Stimulated activated CD4-positive, alpha-beta T cell treated with anti-CD3 and anti-CD28 coated beads, Interleukin-1b, Interleukin-23, amount 100 ng/mL, for 48 hours (primary cell): ENCODE measurements at places on chromosomes 7 and 10.

- no peak for DNase-seq
These were observed 201.4 kb downstream of the TNS3 start for GRCh38 chr7:47380325-47381133.

- DNase-seq, result no peak
These were observed 86.2 kb downstream of the HECW1 start for GRCh38 chr7:43198599-43199090.

GRCh38 chr10:90998733-90999511, 78.0 kb upstream of the ANKRD1 start:
- DNase-seq, result no peak

DNA sequence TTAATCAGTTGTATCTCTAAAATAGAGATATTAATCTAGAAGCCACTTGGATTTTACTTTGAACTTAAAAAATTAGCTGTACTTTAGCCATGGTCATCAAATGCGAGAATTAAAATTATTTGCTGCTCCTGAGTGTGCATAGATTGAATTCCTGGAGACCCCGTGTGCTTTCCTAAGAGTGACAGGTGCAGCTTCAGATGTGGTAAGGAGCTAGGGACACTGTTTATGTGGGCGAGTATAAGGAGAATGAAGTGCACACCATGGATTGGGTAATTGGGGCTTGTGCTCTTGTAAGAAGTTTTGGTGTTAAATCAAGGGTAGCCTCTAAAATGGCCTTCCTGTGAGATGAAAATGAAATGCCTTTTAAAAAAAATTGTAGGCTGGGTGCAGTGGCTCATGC, 9.8 kb downstream of the PLCE1 start:
- no peak for DNase-seq

- no peak for DNase-seq
These were observed 77.7 kb downstream of the CELF2 start for GRCh38 chr10:11095374-11095801.

DNA sequence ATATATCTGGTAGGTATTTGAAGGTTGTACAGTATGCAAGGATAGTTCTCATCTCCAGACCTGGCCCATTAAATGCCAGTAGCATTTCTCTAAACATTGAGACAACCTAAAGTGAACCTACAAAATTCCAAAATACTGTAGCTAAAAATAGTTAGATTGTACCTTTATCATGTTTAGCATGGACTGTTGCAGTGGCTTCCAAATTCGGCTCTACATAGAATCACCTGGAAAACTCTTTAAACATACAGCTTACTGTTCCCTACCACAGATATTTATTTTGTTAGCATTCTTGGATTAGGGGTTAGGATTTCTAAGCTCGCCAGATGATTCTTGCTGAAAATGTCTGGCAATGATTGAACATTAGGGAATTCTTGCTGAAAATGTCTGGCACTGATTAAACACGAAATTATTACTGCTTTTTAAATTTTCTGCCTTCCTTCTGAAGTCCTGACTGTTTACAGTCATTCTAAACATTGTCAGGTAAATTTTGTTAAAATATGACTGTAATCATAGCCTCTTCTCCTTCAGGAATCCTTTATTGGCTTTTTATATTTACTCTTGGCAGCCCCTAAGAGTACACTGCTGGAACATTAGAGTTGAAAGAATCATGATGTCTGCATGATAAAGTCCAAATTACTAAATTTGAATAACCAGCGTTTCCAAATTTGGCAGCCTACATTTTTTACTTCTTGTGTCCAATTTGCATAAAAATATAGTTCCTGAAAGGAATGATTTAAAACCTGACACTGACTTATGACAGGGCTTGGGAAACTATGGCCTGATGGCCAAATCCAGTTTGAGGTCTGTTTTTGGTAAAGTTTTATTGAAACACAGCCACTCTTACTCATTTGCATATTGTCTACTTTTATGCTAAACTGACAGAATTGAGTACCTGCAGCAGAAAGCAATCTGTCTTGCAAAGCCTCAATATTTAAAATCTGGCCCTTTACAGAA, 40.3 kb downstream of the SHOC2 start:
- no peak for DNase-seq

DNA sequence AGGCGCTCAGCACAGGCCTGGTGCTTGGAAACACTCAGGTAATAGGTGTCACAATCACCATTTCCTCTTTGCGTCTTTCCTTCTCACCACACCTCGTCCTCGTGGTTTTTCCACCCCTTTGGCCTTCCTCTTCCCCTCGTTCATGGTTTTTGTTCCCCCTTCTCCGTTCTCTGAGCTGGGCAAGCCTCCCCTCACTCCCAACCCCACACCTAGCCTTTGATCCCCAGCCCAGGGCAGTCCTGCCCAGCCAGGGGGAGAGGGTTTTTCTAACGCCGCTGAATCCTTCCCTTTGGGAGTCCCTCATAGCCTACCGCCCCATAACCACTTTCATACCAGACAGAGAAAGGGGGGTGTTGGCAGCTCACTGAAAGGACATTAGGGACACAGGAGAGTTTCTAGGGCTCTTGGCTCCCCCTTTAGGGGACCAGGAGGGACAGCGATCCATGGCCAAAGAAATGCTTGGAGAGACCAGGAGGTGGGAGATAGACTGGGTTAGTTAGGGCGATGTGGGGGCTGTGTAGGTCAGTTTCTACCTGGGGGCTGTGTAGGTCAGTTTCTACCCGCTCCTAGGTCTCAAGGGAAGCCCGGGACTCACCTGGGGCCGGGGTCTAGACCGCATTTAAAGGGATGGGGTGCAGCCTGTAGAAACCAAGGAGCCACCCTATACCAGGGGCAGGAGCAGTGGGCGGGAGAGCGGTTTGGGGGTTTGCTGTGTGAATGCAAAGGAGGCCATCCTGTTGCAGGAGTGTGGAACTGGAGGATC, 1.4 kb downstream of the EPHB4 start:
- no peak for DNase-seq

DNA sequence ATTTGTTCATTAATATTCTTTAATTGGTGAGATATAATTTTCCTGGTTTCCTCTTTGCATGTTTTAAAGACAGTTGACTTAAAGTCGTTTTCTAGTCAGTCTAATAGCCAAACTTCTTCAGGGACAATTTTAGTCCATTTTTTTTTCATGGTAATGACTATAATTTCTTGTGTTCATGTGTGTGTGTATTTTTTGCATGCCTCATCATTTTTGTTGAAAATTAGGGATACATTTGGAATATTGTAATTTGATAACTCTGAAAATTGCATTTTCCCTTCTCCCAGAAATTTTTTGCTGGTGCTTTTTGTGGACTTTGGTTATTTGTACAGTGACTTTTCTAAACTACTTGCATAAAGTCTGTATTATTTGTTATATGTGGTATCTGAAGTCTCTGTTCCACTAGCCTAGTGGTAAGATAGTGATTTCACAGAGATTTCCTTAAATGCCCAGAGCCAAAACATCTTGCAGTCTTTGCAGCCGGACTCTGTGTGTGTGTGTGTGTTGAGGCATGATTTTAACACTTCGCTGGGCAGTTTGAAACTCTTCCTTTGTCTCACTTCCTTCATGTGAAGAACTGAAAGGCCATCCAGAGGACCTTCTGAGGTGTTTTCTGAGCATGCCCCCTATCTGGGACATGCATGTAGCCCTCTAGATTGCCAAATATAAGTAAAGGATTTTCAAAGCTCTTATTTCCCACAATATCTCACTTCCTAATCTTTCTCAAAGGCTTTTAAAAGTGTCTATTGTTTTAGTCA, 40.9 kb upstream of the ZNF365 start:
- no peak for DNase-seq

DNA sequence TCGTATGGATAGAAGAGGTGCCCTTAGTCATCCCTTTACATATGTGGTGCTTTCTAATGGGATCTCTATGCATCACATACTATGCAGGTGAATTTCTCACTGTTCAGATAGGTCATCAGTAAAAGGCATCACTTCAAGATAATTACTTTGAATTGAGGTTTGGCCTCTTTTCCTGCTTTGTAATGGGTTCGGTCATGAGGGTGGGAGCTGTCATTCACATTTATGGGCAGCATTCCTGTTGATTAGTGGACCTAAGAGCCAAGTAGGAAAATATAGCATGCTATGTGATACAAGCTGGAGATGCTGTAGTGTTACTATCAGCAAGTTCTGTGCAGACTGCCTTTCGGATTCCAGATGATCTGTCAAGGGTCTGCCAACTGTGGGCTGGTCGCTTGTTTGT, 156.3 kb downstream of the LCOR start:
- no peak for DNase-seq

GRCh38 chr7:141649865-141650634, 51.9 kb downstream of the DENND11 start:
- no peak for DNase-seq

DNA sequence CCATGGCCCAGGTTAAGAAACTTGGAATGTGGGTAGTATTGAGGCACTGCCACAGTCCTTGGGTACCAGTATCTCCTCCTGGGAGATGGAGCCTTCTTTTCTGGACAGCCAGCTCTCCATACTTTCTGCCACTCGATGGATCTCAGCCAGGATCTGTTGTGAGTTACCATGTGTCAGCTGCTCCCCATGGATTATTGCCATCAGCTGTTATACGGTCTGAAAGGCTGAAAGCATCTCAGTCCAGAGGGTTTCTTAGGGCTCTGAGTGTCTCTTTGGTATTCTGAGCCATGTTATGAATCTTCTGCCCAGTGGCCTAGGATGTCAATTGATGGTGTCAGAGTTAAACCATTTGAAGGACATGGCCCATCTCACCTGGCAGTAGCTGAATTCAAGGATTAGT, 197.5 kb downstream of the C7orf25 start:
- no peak for DNase-seq

GRCh38 chr7:151250181-151251132, 2.0 kb upstream of the SMARCD3 start:
- DNase-seq, result no peak

DNA sequence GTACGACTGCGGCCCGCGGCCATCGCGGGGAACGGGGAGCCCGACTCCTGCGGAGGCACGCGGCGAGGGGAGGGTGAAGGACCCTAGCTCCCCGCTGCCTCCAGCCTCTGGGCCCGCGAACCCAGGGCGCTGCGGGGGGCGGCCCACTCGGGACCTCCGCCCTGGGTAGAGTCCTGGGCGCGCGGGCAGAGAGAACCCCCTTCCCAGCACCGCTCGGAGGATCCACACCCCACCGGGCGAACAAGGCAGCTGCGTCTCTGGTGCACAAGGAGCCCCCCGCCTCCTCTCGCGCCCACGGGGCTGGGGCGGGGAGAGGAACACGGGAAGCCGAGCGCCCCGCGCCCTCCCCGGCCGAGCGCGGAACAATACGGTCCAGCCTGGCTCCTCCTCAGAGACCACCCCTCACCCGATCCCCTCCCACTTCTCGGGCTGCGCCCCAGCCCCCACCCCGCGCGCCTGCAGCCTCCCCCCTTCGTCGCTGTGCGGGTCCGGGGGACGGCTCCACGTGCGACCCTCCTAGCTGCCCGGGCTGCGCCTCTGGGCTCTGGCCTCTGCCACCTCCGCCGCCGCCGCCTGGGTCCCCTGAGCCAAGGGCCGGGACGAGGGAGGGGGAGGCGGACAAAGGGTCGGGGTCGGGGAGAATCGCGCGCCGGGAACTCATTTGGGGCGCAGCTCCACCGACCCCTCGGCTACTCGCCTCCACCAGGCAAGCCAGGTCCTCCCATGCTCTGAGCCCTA, at the start of gene WDR86:
Gene WDR86, minus strand, starts transcription at position 372 of the 738 bp plus-strand sequence. CDS start 449 bp downstream, outside the sequence.
- DNase-seq, result no peak

DNA sequence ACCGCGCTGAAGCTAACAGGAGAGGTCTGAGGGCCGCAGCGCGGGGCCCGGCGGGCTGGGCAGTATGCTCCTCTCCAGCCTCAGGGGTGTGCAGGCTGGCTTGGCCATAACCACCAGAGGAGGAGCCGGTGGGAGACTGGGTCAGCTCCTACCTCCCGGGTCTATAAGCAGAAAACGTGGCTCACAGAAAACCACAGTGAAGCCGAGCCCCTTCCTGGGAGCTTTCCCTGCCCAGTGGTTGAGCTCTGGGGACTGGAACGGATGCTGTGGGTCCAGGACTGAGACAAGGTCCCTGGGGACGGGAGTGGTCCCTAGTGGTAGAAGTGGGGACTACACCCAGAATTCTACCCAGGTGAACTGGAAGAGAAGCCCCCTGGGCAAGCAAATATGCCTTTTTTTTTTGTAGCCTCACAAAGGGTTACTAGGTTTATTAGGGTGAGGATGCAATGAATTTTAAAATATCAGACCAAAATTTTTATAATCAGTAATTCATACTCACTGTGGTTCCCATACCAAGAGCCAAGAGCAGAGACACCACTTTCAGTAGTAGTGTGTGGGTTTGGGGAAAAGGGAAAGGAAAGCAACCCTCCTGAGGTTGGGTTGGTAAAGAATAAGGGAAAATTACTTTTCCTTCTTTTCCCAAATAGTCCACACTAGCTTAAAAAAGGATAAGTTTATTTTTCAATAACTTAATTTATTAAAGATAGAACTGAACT, 67.9 kb upstream of the PRKCQ start:
- DNase-seq, result peak; percentile 66

DNA sequence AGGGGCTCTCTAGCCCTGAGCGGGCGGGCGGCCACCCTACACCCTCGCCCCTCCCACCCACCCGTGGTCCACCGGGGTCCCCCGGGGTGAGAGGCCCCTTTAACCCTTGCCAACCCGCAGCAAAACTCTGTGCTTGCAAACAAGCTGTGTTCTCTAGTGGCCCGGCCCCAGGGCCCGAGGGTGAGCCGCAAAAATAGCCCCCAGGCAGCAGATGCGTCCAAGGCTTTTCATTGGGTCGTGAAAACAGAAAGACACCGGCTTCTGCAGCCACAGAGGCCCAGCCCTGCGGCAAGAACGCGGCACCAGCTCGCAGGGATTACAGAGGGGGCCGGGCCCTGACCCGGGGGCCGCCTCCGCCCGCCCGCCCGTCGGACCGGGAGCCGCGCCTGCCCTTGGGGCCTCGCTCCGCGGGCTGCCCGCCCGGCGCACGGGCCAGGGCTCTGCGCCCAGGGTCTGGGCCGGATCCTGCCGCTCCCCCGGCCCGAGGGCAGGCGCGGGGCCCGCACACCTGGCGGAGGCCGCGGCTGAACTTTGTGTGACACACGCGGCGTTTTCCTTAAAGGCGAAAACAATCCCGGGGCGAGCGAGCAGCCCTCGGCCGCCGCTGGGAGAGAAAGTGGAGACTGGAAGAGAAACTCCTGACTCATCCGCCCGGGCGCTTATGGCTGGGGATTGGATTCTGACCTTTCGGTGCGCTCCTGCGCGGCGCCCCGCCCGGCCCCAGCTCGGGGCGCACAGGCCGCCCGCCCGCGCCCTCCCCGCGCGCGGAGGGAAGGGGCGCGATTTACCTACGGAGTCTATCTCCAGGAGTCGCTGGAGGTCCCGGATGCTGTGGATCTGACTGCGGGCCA, 2.8 kb downstream of the PDGFA start:
- DNase-seq, result no peak

GRCh38 chr10:85458324-85458723, 908.3 kb downstream of the GRID1 start:
- DNase-seq, result no peak

DNA sequence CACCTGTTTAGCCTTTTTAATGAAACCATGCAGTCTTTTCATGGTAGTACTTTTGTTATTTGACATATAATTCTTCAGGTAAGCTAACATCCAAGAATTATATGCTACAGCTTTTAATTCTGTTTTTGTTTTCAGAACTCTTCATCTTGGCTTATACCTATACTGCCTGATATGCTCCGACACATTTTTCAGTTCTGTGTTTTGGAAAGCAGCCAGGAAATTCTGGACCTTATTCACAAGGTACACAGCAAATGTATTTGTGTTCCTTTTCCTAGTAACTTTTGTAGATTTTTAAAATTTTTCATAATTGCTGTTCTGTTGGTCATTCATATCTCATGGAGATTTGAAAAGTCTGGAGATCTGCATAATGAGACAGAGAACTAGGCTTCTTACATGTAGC, 56.7 kb downstream of the BTAF1 start:
- DNase-seq, result no peak

GRCh38 chr7:71682181-71682580, 550.2 kb downstream of the GALNT17 start:
- DNase-seq, result no peak
